CD4-positive, alpha-beta T cell treated with Interleukin-15 for 1 hour (primary cell): ENCODE measurements at places on chromosomes 5 and 9.
A peak's percentile ranks its signal among the peaks of the same experiment; 100 is the strongest.

GRCh38 chr5:138274189-138274853, at the start of gene GFRA3:
TSS of gene GFRA3 (minus strand) at chr5:138274621. CDS start at chr5:138274424, 197 bp downstream.
- no peak for DNase-seq

DNA sequence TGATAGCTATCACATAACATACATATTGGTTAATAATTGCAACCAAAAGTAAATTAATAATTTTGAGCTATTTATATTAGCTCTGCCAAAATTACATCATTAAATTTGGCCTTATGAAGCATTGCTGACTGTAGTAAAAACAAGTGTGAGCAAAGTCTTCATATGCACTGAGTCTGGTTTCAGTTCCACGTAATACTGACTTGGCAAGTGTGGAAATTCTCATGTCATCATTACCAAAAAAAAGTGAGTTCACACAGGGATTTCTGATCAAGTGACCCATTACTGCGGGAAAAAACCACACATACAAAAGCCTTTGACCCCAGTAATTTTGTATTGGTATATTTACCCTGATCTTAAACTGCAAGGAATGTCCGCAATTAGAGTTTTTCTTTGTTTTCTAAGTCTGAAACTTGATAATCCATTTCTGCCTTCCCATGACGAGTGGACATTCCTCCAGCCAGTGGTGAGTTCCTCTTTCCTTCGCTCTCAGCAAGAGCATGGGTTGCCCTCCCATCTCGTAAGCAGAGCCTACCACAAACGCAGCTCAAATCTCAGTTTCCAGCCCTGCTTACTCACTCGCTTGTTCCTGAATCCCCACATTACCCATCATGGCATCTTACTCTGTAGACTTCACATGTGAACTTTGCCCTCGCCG, 220.2 kb upstream of the DMRT1 start:
- peak; percentile 54 for DNase-seq

DNA sequence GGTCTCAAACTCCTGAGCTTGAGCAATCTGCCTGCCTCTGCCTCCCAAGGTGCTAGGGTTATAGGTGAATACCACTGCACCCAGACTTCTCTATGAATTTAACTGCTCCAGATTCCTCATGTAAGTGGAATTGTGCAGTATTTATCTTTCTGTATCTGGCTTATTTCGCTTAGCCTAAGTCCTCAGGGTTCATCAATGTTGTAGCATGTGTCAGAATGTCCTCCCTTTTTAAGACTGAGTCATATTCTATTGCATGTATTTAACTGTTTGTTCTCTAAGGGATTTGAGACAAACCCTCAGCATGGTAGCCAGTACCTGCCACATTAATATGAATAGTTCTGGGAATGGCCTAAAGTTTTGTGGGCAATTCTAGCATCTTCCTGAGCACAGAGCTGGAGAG, 53.9 kb upstream of the TUT7 start:
- DNase-seq: no peak

DNA sequence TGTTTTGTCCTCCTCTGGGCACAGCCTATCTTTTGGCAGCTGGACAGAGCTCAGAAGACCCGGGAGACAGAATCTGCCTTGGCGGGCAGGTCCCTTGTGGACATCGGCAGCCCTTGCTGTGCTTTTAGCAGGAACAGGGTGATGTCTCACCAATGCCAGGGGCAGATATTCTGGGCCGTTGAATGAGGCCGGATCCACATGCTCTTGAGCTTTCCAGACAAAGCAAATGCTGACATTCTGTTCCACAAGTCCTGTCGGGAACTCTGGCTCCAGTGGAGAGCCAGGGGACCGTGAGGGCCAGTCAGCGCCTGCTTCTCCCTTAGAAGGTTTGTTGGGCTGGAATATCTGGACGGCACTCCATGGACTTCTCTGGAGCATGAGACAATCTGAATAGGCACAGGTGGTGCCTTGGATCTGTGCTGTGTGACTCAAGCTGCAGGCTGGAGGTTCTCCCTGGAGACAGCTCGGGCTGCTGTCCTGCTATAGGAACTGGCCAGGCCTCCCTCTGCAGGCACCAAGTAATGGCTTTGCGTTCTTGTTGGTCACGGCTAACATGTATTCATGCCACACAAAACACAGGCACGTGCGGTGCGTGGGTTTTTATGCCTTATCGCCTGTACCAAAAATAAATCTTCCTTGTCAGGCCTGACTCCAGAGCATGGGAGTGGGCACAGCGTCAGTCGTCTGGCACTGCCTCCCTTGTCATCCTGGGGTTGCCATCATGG, 80.3 kb downstream of the GADD45G start:
- no peak for DNase-seq

DNA sequence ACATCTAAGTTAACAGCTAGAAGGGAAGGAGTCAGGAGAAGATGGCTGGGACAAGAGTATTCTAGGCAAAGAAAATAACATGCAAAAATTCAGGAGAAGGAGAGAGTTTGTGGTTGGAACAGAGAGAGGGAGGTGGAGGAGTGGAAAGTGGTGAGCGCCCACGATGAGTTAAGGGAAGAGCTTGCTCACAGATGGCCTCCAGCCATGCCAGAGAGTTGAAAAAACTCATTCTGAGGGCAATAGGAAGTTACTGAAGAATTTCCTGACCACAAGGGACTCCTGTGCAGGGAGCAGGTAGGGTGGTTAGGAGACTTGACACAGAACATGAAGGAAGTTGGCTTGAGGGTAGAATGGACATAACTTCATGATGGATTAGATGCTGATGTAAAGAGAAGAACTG, 159.7 kb downstream of the DOCK2 start:
- DNase-seq: no peak

GRCh38 chr5:136811551-136811950, 446.2 kb upstream of the TRPC7 start:
- no peak for DNase-seq

GRCh38 chr5:39755986-39756385, 331.2 kb upstream of the DAB2 start:
- no peak for DNase-seq

DNA sequence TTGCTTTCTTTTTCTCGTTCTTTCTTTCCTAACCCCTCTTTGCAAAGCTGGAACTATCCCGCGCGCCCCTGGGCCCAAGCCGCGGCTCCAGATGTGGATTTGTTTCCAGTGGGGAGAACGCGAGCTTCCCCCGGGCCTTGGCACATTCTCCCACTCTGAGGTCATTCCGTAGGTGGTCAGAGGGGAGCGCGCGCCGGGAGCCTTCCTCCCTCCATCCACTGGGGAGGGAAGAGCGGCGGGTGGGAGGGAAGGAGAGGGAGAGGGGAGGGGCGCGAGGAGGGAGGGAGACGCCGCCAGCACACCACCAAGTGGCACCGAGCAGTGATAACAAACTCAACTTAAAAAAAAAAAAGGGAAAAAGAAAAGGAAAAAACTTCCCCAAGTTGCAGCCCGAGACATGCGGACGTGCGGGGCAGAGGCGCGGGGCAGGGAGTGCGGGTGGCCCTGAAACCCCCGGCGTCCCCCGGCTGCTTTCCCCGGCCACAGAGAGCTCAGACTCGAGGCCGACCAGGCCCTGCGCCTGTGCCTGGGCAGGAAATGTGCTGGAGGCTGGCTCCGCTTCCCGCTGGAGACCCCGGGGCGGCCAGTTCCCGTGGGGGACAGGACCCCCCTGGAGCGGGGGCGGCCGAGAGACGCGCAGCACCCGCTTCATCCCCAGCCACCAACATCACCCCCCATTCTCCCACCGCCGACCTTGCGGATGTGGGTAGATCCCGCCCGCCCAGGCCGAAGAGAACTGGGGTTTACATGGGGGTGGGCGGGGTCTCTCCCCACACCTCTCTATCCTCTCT, 3.1 kb downstream of the IER5L start:
- DNase-seq: no peak

DNA sequence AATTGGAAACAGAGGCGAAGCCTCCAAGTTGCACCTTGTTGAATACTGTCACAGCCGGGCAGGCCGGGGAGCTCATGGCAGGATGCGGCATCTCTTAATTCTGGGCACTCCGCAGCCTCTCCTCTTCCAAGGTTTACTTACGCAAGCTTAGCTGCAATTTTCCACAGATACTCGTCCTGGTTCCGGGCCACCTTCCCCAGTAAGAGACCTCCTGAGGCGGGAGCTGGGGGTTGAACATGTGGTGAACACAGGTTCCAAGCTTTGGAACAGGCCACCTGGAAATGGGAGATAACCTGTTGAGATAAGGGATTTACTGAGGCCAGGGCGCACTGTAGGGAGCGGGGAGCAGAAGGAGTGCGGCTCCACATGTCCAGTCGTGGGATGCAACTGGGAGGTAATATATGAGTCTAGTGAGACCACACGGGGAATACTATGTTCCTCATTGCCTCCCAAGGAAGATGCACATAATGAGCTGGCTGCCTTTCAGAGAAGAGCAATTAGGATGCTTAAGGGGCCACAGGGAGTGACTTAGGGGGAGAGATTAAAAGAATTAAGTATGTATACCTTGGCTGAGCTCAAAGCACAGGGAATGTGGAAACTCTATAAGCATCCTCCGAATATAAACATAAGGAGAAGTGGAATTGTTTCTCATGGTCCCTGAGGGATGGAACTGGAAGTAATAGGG, 335.2 kb downstream of the CWC27 start:
- DNase-seq: no peak

- DNase-seq: no peak
These were observed 598.3 kb downstream of the CCDC171 start for GRCh38 chr9:16150938-16151650.

DNA sequence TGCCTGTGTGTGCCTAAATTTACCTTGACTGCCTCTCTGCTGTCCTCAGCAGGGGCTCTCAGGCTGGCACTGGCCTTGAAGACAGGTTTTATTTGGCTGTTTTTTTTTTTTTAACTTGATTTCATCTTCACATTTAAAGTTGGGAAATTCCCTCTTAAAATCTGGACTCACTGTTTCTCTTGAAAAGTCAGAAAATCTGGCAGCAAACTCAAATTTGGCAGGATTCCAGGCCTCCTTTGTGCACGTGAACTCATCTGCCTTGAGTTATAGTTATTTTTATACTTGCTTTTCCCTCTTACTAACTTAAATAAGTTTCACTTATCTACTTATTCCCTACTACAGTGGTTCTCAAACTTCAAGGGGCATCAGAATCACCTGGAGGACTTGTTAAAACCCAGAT, 118.4 kb upstream of the MAP3K1 start:
- no peak for DNase-seq

- no peak for DNase-seq
These were observed 33.0 kb downstream of the KIF4B start for GRCh38 chr5:155046591-155046990.

GRCh38 chr5:27491047-27491446, 452.7 kb upstream of the CDH9 start:
- DNase-seq: no peak

GRCh38 chr9:124934290-124934689, 6.6 kb downstream of the GOLGA1 start:
- DNase-seq: no peak

DNA sequence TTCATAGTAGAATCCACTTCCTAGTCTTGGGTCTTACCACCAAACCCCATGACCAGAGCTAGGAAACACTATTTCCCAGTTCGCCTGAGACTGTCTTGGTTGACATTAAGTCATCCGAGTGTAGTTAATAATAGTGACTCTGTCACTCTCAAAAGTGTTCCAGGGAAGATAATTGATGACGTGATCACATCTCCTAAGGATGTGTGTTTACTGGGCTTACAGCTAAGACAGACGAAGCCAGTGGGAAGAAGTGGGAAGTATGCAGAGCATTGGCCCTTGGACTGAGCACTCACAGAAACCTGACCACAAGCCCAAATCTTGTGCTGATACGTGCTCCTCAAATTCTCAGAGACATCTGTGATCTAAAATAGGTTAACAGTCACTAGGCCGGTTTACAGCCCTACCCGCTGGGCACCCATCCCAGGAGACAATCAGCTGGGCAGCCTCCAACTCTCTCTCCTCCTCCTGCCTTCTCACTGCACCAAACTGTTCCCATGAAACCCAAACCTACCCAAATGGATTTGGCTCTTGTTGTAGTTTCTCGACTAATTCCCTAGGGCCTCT, 316.6 kb downstream of the TLE1 start:
- no peak for DNase-seq

GRCh38 chr9:80605129-80605528, 1033.4 kb downstream of the TLE4 start:
- DNase-seq: no peak

GRCh38 chr5:19555876-19556275, 432.1 kb downstream of the CDH18 start:
- no peak for DNase-seq

GRCh38 chr9:132651259-132651658, 18.5 kb downstream of the DDX31 start:
- no peak for DNase-seq

GRCh38 chr5:3116366-3116765, 364.9 kb upstream of the IRX2 start:
- no peak for DNase-seq

- peak; percentile 76 for DNase-seq
These were observed 158.8 kb downstream of the DEPDC1B start for GRCh38 chr5:60540856-60541805.

GRCh38 chr9:106941916-106942315, 79.0 kb downstream of the ZNF462 start:
- no peak for DNase-seq

- DNase-seq: no peak
These were observed 33.1 kb upstream of the ADRB2 start for GRCh38 chr5:148793261-148793660.

DNA sequence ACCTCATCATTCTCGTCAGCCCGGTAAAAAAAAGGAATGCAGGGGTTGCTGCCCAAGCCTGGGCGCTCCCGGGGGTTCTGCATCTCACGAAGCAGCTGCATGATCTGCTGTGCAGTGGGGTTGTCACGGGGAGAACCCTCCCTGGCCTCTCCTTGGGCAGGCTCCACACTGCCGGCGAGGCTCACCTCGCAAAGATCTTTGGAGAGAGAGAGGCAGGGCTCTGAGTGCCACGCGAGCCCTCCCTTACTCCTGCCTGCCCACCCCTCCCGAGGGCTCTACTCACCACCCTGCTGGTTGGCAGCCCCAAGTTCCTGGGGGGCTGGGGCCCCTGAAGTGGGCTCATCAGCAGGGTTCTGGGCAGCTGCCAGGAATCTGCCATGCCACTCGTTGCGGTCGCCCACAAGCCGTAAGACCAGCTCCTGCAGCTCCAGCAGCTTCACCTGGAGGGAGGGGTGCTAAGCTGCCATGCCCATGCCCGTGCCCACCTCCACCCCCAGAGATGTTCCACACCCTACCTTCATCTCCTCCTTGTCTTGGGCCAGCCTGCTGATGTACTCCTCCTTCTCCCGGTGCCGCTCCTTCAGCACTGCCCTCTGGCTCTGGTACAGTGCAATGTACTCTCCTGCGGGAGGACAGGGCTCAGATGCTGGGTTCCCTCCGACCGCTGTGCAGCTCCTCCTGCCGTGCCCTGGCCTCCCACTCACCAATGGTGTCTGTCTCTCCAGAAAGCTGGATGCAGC, 18.6 kb downstream of the GOLGA2 start:
- no peak for DNase-seq
